ENCODE measurements at places on chromosomes 4 and X.

GRCh38 chr4:15653864-15654592, 1.1 kb downstream of the FBXL5 start:
- no peak for DNase-seq
- H3K27me3 ChIP-seq, result no peaks in the 10 kb centered on the region
- peaks cover 42% of the 10 kb centered on the region for H3K4me1 ChIP-seq
- peak overlapping the region; percentile 75 for H3K27ac ChIP-seq
- peak overlapping the region; percentile 98 for H3K4me3 ChIP-seq
- H3K36me3 ChIP-seq, result no peaks in the 10 kb centered on the region

- H3K36me3 ChIP-seq, result no peaks in the 10 kb centered on the region
- H3K27ac ChIP-seq, result no peak overlapping the region
- no peak for DNase-seq
- peaks cover 30% of the 10 kb centered on the region for H3K27me3 ChIP-seq
Observed at GRCh38 chr4:121459026-121459425, 78.2 kb upstream of the QRFPR start.

DNA sequence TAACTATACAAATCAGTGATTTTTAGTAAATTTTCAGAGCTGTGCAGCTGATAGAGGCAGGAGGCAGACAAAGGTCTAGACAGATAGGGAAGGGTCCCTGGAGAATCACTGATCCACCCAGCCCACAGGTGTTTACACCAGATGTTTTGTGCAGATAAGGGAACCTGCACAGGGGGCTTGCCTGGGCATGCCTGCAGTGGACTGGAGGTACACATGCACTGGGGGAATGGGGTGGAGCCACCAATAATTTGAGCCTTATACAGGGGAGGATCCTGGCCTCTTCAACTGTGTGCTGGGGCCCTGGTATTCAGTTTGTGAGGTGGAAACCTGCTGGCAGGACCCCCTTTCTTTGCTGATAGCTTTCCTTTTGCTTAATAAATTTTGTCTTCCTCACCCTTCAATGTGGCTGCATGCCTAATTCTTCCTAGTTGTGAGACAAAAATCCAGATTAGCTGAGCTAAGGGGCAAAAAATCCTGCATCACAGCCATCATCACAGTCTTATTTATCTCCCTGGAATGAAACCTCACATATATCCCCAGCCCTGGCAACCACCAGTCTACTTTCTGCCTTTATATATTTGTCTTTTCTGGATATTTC, 102.8 kb downstream of the KDM6A start:
- H3K27me3 ChIP-seq, result no peaks in the 10 kb centered on the region
- no peak overlapping the region for H3K4me3 ChIP-seq
- H3K27ac ChIP-seq, result no peak overlapping the region

- H3K4me3 ChIP-seq, result no peak overlapping the region
- DNase-seq, result no peak
- H3K27me3 ChIP-seq, result peaks cover 3% of the 10 kb centered on the region
Observed at GRCh38 chrX:15416133-15416993, 32.1 kb upstream of the VEGFD start.

DNA sequence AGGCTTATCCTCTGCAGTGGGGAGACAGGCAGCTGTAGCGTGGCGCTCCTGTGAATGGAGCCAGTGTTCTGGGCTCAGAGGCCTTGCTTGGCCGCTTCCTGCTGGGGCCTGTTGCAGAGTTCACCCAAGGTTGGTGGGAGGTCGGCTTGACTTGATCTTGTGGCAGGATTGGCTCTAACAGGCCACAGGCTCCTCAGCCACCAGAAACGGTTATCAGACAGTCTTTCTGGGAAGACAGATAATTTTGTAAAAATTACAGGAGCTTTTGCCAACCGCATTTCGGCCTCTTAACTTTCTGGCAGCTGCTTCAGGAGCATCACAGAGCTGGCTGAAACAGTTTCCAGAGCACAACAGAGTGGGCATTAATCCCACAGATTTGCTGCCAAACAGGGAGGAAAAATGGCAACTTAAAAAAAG, 66.4 kb downstream of the DIPK2B start:
- no peaks in the 10 kb centered on the region for H3K27me3 ChIP-seq
- no peak for DNase-seq
- no peak overlapping the region for H3K27ac ChIP-seq
- peaks cover 15% of the 10 kb centered on the region for H3K36me3 ChIP-seq

All from naive B cell (primary cell).